Islet precursor cell (in vitro differentiated cells): ENCODE measurements at places on chromosomes 13 and 19.
A peak's percentile ranks its signal among the peaks of the same experiment; 100 is the strongest.

- no peak for DNase-seq
Measured at GRCh38 chr19:1171755-1172352, 2.2 kb downstream of the SBNO2 start.

- DNase-seq: no peak
Measured at GRCh38 chr13:89115307-89115706, 1444.1 kb downstream of the SLITRK5 start.

DNA sequence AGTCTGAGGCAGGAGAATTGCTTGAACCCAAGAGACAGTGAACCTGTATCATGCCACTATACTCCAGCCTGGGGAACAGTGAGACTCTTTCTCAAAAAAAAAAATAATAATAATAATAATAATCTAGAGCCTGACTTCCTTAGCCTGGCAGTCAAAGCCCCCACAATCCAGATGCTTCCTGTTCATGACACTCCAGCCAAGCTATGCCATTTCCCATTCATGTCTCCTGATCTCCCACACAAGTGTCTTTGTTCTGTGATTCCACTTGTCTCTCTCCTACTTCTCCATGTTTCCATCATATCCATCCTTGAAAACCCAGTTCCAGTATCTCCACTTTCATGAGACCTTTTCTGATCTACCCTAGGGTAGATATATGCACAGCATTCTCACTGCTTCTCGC, 150.7 kb downstream of the FOXO1 start:
- no peak for DNase-seq

- peak; percentile 91 for DNase-seq
Measured at GRCh38 chr19:48255376-48256303, at the start of gene CARD8. Gene CARD8, minus strand, starts transcription at chr19:48255912. Its CDS starts 14,892 bp downstream, at chr19:48241020.

DNA sequence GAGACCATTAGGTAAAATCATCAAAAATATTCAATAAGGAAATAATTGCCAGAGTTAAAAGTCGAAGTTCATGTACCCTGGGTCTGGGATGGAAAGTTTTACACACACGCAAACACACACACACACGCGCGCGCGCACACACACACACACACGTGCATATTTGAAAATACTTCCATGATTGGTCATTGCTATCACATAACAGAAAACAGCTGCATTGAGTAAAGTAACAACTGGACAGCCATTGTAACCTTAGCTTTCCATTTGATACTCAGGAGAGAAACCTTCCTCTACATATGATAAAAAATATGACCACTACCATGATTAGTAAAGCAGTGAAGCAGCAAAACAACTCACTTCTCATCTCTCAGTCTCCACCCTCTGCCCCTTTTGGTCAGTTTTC, 490.0 kb upstream of the SGCG start:
- DNase-seq: no peak

DNA sequence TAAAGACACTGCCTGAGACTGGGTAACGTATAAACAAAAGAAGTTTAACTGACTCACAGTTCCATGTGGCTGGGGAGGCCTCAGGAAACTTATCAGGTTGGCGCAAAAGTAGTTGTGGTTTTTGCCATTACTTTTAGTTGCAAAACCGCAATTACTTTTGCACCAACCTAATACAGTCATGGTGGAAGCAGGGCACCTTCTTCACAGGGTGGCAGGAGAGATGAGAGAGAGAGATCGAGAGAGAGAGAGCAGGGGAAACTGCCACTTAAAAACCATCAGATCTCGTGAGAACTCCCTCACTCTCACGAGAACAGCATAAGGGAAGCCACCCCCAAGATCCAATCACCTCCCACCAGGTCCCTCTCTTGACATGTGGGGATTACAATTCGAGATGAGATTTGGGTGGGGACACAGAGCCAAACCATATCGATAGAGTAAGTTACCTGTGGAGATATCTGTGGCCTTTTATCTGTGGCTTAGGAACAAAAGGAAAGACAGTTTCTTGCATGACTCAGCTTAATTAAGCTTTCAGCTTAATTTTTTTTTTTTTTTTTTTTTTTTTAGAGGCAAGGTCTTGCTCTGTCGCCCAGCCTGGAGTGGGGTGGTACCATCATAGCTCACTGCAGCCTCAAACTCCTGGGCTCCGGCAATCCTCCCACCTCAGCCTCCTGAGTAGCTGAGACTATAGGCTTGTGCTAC, 7.6 kb upstream of the CABP5 start:
- no peak for DNase-seq

- no peak for DNase-seq
Measured at GRCh38 chr13:45194081-45194939, 6.5 kb downstream of the KCTD4 start.

DNA sequence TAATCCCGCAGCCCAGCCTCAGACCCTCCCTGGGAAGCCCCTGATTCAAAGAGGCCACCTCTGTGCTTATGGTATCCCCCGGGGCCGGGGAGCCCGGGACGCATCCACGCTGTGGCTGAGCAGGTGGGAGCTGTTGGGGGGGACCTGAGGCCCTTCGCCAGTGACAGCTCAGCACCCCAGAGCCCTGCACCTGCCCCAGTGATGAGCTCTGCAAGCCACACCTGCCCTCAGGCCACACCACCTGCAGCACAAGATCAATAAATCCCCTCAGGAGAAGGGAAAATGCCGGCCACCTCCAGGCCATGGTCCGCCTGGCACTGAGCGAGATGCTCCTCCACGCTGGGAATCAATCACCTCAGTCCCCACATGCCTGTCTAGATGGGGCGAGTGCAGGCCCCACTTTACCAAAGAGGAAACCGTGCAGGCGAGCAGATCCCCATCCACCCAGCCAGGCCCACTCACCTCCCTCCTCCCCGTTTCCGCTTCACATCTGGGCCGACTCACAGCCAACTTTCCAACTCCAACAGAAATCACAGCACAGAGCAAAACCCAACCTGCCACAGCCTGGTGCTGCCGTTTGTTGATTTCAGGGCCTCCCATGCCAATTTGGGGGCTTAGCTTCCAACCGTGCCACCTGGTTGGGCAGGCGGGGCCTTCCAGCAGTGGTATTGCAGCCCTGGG, 12.8 kb downstream of the MOB3A start:
- DNase-seq: no peak

DNA sequence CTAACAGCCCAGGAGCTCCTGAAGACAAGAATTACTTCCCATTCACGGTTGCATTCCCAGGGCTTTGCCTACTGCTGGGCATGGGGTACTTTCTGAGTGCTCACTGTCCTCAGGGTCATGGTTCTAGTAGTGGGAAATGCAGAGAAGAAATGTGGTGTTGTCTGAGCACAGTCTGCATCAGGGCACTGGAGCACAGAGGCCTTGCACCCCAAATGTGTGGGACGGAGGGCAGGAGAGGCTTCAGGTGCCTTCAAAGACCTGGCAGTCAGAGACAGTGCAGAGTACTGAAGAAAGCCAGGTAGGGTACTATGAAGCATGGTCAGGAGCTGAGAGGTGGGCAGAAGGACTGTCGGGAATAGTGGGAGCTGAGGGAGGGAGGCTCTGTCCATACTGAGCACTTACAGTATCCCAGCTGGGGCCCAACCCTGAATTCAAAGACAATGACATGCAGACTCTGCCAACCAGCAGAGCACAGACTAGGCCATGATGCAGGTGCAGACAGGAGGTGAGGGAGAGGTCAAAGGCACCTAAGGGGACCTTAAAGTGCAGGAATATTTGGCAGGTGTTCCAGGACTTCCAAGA, 144.4 kb downstream of the USP12 start:
- peak; percentile 28 for DNase-seq

DNA sequence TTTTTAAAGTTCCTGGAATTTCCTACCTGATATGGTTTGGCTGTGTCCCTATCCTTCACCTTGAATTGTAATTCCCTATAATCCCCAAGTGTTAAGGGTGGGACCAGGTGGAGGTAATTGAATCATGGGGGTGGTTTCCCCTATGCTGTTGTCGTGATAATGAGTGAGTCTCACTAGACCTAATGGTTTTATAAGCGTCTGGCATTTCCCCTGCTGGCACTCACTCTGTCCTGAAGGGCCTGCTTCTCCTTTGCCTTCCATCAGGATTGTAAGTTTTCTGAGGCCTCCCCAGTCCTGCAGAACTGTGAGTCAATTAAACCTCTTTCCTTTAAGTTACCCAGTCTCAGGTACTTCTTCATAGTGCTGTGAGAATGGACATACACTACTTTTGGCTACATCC, 298.7 kb downstream of the HS6ST3 start:
- DNase-seq: no peak

- peak; percentile 62 for DNase-seq
Measured at GRCh38 chr19:7605490-7606222, 10.0 kb downstream of the CAMSAP3 start.

DNA sequence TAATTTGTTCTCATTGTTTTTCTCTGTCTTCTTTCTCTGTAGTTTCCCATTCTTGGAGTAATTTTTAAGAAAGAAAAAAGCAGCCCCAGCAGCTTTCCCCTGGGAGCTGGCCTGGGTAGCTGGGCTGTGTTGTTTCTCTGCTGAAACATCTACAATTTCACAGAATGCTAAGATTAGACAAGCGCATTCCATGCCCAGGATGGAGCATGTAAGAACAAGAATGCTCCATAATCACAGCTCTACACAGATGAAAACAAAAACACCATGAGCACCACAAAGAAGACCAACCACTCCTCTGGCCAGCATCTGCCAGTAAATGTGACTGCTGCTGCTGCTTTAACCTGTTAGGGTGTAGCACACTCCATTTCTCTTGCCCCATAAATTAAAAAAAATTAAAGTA, 239.2 kb upstream of the SLITRK1 start:
- DNase-seq: no peak

DNA sequence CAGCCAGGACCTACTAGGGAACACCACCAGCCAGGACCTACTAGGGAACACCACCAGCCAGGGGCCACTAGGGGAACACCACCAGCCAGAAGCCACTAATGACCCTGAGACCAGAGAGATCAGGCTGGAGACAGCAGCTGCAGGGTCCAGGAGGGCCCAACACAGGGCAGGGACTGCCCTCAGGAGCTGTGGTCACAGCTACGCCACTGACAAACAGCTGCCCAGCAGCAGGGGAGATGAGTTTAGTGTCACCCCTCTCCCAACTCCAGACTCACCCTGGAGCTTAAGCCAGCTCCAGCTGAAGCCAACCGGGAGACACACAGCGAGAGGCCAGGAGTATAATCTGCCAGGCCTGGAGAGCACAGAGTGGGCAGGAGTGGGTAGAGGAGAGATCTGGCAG, 25.7 kb downstream of the TUBGCP3 start:
- DNase-seq: no peak

GRCh38 chr19:33386361-33386858, 12.9 kb downstream of the CEBPG start:
- DNase-seq: no peak

GRCh38 chr19:46746281-46747057, at the start of gene STRN4:
Gene STRN4, minus strand, starts transcription at chr19:46746450. Its CDS starts 20 bp downstream, at chr19:46746430.
- no peak for DNase-seq

DNA sequence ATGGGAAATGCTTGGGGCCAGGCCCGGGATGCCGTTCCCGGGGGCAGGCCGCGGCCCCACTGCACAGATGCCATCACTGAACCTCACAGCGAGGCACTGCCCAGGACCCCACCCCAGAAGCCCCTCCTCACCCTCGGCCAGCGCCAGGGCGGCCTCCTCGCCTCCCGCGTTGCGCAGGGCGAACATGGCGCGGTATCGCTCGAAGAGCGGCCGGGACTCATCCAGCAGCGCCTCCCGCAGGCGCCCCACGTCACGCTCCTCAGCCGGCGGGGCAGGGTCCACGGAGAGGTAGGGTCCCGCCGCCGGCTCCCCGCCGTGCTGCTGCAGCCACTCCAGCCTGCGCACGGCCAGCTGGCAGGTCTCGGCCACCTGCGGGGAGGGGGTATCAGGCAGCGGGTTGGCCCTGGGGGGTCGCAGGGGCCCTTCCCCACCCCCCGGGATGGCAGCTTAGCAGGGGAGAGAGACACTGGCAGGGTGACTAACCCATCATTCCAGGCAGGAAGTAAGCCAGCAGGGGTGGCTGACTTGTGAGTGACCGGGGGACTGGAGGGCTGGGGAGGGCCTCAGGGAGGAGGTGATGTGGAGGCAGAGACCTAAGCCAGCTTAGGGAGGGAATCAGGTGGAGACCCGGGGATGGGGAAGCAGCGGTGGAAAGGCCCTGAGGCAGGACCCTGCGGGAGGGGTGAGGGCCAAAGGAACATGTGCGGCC, 8.2 kb downstream of the DOHH start:
- no peak for DNase-seq

DNA sequence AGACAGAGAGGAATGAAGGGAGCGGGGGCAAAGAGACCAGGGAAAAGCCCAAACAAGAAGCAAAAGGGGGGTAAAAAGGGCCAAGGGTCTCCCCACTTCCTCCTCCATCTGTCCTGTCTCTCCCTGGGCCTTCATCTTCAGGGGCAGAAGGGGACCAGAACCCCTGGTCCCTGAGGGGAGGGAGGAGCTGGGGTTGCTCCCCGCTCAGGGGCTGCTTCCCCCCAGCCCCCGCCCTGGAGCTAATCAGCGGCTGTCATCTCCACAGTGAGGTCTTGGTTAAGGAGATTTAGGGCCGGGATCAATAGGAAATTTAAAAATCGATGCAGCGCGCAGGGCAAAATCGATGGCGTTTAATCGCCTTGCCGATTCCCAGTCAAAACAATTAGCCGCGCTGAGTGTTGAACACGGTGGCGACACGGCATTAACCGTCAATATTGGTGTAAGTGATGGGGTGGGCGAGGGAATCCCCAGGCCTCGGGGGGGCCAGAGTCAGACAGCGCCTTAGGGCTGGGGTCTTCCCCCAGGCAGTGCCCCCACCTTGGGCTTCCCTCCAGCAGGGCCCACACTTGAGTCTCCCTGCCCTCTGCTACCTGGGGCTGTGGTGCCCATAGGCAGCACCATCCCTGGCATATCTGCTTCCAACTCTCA, 29.5 kb upstream of the POU2F2 start:
- DNase-seq: no peak

DNA sequence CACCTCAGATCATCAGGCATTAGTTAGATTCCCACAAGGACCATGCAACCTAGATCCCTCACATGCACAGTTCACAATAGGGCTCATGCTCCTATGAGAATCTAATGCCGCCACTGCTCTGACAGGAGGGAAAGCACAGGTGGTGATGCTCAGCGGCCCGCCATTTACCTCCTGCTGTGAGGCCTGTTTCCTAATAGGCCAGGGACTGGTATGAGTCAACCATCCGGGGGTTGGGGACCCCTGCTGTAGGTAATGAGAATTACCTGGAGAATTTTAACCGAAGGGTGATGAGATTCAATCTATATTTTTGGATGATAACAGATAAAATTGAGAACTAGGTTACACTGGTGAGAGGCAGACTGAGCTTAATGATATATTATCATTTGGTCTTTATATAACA, 101.4 kb downstream of the LACC1 start:
- no peak for DNase-seq
